ENCODE measurements at places on chromosomes 2 and 18.

DNA sequence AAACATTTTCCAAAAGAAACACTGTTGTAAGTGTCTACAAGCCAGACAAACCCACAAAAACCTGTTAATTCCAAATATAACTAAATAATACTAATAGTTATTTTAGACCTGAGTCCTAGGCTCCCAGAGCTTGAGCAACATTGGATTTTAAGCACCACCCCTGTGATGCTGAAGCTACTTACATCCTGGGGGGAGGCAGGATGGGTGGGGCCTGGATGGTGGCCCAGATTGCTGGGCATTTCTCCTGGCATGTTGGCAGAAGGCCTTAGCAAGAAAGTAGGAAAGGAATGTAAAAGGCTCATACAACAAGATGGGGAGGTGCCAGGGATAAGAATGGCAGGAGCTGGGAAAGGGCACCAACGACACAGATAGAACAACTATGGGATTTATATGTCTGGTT lies 50.7 kb upstream of the OTX1 start:
- DNase-seq: no peak

- no peak for DNase-seq
Measured at GRCh38 chr2:112985090-112985489, 7.3 kb downstream of the IL36G start.

DNA sequence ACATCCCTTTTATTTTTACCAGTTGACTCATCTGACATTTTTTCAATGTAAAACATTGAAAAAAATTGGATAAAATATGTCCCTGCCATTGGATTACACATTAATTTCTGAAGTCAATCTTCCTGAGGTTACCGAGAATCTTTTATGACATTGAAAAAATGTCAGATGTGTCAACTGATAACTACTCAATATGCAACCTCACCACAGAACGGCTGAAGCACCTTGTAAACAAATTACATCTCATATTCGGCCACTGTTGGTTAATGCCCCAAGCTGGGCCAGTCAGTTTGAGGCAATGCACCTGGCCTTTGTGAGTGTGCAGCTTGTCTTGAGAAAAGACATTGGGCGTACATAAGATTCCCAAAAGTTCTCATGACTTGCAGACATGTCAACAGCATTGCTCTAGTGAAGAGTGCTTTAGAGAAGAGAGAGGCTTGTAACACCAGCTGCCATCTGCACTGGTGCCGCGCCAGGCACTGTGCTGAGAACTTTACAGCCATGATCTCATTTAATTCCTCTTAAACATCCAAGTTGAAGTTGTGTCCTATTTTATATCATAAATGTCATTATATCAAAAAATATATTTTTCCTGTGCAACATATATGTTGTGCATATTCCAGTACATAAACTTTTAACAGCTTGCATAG lies 112.7 kb upstream of the SLC35G4 start:
- DNase-seq: no peak

DNA sequence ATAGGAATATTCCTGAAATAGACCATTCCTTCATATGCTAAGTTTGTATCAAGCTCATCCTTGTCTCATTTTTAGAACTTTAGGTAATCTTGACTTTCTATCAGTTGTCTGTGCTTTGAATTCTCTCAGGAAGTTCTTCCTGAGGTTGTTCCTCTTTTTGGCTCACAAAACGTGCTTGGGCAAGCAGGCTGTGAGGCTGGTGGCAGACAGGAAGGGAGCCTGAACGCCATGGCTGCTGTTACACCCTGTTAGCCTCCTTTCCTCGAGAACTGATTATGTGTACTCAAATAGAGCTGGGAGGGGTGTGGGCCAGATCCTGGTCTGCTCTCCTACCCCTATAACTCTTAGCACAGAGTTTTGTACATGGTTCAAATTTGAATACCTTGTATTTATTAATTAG lies 136.4 kb upstream of the CELF4 start:
- DNase-seq: no peak

DNA sequence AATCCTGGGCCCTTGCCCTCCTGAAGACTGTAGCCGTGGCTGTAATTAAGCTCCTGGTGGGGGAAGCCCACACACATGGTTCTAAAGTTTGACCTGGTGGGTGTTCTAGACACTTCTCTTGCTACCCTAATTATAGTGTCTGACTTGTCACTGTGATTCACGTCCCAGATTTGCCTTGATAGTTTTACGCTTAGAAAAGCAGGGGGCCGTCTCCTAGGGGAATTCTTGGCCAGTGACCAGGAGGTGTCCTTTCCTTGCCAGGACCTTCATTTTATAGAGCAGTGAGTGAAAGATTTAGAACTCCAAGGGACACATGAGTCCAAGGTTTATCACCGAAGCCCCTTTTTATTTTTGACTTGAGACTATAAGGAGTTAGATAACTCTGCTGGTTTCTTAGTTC lies 9.0 kb downstream of the TMEM214 start:
- DNase-seq: no peak

GRCh38 chr2:208713066-208713745 lies 306.6 kb downstream of the PTH2R start:
- no peak for DNase-seq

DNA sequence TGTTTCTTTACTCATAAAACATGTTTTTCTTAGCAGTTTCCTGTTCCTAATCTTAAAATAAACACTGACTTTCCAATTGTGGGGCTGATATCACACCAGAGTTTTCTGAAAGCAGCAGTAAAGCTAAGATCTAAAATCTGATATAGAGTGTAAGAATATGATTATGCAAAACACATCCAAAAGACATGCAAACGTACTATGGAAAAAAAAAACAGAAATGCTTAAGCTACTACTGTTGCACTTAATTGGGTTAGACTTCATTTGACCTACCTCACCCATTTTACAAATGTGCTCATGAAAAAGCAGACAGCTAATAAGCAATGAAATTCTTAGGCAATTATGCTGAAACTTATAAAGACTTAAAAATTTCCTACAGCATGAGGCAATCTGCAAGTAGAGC lies 10.5 kb downstream of the CYTIP start:
- DNase-seq: no peak

DNA sequence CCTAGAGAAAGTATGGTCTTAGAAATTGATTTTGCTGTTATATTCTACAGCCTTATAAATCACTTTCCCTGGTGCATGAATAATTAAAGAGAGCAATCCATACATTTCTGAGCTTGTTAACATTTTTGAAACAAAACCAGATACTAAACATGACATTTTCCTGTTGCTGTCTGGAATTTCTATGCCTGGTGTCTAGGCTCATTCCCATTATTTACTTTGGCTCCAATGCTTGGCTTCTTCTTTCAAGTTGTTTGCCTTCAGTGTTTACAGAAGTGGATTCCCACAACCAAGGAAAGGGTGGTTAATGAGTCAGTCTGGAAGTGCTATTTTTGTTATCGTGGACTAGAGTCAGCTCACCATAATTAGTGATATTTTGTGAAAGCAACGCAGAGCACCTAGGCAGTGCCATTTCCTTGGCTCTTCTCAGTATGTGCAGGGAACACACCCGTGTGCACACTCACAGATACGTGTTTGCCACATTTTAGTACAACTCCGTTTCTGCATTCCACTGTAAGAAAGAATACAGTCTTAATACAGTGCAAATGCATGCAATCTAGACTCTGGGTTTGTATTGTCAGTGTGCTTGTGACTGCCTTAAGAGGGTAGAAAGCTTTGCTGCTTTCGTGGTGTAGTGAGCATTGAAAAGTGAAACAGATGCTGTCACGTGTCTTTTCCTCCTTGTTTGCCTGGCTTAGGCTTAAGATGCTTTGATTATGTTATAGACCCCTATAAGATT lies 185.0 kb upstream of the RASGRP3 start:
- DNase-seq: no peak

DNA sequence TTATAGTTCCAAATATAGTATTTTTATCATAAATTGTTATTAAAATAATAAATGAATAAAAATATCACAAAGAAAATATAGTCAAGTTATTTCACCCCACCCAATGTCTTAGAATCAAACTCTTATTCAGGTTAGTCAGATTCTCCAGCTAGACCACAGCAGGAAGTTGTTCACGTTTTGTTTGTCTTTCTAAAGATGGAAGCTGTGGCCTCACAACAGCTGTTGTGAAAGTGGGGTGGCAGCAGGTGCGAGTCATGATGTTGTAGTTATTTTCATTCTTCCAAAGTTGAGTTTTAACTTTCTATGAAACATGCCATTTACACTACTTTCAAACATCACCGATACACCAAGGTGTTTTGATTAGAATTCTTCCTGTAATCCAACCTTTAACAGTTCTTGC lies 272.9 kb downstream of the SLC8A1 start:
- no peak for DNase-seq

DNA sequence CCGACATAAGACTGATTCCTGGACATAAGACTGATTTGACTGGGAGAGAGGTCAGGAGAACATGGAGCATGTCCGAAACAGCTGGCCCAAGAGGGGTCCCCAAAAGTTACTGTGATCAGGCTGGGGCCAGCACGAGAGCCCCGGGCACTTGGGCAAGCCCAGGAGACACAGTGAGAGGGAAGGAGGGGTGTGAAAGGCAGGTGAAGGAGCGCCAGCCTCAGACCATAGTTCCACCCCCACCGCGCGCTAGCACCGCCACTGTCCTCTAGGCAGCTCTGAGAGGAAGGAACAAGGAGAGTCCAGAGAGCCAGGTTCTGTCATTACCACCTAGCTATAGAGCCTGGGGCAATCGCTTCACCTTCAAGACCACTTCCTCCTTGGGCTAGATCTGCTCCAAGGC lies 78.2 kb upstream of the DAPL1 start:
- DNase-seq: no peak

- DNase-seq: no peak
Measured at GRCh38 chr2:179031731-179032408, 18.1 kb downstream of the CCDC141 start.

DNA sequence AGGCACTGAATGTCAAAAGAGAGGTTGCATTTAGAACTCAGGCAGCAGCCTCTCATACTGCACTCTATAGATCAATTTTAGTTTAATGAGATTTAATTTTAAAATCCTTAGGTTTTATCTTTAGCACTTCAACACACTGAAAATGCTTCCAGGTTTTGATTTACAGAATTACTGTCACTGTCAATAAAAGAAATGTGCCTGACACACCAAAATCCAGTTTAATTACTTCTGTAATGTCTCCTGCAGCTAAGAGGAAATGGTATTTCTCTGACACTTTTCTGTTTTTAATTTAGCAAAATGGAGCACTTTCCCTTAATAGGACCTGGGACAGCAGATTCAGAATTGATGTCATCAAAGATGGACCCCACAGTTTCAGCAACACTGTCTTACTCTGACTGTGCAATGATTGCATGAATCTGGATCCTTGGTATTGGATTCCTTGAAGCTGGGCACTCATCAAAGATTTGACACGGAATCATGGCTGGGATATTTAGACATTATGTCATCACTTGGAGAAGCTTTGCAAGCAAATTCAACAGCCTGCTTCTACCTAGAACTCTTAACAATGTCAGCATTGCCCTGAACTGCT lies 576.5 kb downstream of the NRXN1 start:
- DNase-seq: no peak

DNA sequence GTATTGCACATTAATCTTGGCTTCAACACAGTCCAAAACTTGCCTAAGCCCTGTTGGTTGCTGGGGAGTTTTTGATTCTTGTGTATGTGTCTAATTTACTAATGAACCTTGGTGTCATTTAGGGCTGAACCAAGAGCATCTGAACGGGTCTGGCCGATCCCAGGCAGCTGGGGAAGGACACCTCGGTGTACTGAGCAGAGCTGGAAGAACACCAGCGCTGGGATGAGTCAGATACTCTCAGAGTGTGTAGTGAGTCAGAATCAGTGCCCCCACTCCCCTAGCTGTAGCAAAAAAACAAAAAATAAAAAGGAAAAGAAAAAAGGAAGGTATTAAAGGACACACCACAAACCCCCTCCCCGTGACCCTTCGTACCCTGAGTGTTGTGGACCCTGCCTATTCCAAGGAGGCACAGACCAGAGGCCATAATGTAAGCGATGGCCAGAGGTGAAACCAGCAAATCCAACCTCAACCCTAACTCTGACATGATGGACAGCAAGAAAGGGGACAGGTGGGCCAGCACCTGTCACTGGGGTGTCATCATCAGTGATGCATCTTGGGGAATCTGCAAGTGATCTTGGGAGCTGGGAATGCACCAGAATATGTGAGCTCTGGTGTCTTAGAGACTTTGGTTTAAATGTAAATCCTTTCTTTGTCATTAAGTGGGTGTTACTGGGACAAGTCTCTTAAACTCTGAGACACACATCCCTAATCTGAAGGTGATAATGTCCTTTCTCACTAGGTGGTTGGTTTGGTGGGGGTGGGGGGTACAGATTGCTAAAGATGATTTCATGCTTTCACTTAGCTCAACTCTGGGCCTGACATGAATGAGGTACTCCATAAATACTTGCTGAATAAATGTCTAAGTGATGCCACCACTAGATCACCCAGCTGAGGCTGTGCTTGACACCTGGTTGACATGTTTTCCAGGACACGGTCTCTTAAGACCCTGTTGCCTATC lies 34.2 kb upstream of the NCOA1 start:
- no peak for DNase-seq

GRCh38 chr2:160908157-160908556 lies 252.1 kb upstream of the TANK start:
- DNase-seq: no peak

DNA sequence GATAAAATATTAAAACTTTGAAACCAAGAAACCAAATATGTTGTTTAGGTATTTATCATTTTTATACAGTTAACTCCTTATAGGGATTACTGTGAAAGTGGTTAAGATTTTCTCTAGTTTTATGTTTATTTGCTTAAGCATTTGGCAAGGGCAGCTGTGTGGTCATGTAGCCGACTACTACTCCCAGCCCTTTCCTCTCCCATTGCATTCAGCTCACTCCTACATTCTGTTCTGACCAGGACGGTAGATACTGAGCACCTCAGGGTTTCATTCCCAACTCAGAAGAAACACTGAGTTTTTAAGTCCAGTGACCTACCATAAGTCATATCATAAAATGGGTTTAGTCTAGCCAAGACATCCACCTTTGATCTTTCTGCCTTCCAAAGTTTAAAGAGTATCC lies 19.8 kb downstream of the FZD5 start:
- no peak for DNase-seq

- DNase-seq: no peak
Measured at GRCh38 chr2:47065771-47066380, 89.2 kb downstream of the STPG4 start.

DNA sequence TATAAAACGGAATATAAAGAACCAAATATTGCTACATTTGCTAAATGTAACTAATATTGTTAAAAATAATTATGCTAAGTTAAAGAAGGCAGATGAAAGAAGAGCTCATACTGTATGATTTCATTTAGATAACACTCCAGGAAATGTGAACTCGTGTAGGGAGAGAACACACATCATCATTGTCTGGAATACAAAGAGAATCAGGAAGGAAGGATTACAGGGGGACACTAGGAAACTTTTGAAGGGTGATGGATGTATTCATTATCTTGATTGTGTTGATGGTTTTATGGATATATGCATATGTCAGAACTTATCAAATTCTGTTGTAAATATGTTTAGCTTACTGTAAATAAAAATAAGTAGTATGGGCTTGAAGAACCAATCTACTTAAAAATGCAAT lies 104.1 kb upstream of the TRIB2 start:
- DNase-seq: no peak
